GM12878 (cell line): ENCODE measurements at places on chromosomes 7 and 10. TPM values are rescaled to one million over a fixed set of nuclear protein-coding genes. Genes with fewer than 3 reads are reported as not detected.

Gene CFAP70
- 0.51 and 0.58 TPM in 2 replicates for total RNA-seq

Gene CYP2C9
- total RNA-seq: 0.23 and 0.40 TPM in 2 replicates

Gene NKX6-2
- not detected in 2 replicates for total RNA-seq

Gene ZNF800
- total RNA-seq: 28.5 and 31.2 TPM in 2 replicates

Gene LIPK
- not detected in 2 replicates for total RNA-seq

Gene ZMIZ2
- 127 and 158 TPM in 2 replicates for total RNA-seq

Gene MYO3A
- not detected in 2 replicates for total RNA-seq

Gene HTR7
- not detected in 2 replicates for total RNA-seq

Gene FLNC
- 0.21 and 0.32 TPM in 2 replicates for total RNA-seq

Gene CCL24
- total RNA-seq: not detected in 2 replicates

Gene CYP2E1
- 0.96 and 1.9 TPM in 2 replicates for total RNA-seq

Gene CPA5
- 0.29 and 0.49 TPM in 2 replicates for total RNA-seq

Gene MLXIPL
- 0.21 and 0.69 TPM in 2 replicates for total RNA-seq

Gene PCBD1
- 25.1 and 30.3 TPM in 2 replicates for total RNA-seq

Gene CCL26
- total RNA-seq: not detected in 2 replicates

Gene JAKMIP3
- total RNA-seq: not detected in 2 replicates

Gene FFAR4
- not detected in 2 replicates for total RNA-seq

Gene ZNF789
- total RNA-seq: 17.2 and 19.9 TPM in 2 replicates

Gene ELMO1
- total RNA-seq: 74.5 and 81.6 TPM in 2 replicates

Gene LOXL4
- not detected in 2 replicates for total RNA-seq
